ENCODE measurements at places on chromosomes 7 and 10.

GRCh38 chr10:33326933-33327332, 7.5 kb downstream of the NRP1 start:
- no peak for DNase-seq

- no peak for DNase-seq
Observed at GRCh38 chr7:133886797-133887196, 240.3 kb upstream of the LRGUK start.

DNA sequence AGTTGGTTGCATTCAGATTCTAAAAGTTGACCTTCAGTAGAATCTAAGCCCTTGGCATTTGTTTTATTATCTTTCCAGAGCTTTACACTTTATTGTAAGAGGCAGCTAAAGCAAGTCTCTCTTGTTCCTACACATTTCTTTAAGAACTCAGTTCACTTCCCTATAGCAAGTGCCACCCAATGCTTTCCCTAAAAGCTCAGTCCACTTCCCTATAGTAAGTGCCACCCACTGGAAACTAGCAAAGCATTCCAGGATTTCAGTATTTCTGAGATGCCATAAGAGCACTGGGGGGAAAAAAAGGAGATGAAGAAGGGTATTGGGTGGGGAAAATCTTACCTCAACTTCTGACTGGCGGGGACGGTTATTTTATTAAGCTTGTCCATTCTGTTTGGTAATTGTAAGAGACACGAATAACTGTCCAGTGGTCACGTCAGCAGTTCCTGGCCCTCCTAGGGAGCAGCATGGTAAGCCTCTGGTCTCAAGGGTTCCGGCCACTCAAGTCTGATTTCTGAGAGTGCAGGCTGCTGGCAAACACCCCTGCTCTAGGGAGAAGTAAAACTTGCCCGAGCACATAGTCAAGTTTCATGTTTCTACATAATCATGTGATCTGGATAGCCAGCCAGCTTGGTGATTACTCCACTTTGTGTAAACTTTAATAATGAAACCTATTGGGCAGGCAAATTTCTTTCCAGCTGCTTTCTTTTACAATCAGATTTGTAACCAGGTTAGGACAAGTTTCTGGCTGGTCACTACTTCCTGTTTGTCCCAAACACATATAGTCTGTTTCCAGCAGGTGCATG, at the start of gene BLNK:
TSS of gene BLNK (minus strand) at position 554 of the 800 bp plus-strand sequence. CDS start at position 383, 171 bp downstream.
- no peak for DNase-seq

GRCh38 chr7:123594813-123595241, 6.8 kb upstream of the ASB15 start:
- no peak for DNase-seq

- DNase-seq: no peak
Observed at GRCh38 chr7:30038196-30038980, 10.2 kb downstream of the PLEKHA8 start.

DNA sequence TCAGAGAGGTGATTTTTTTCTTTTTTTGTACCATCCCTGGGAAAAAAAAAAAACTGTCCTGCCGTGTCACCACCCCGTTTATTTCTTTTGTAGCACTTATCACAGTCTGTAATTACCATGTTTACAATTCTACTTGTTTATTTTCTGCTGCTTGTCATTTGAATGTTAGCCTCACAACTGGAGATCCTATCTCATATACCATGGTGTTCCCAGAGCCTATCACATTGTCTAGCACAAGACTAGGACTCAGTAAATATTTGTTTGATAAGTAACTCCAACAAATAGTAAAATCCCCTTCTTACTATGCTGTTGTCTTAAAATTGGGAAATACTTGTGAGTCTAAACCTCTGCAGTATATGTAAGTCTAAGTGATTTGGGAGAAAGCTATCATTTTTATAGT, 36.0 kb downstream of the MKLN1 start:
- DNase-seq: no peak

- DNase-seq: no peak
Observed at GRCh38 chr7:72317341-72317740, 94.8 kb downstream of the CALN1 start.

- no peak for DNase-seq
Observed at GRCh38 chr7:131443496-131443895, 112.9 kb downstream of the PODXL start.

DNA sequence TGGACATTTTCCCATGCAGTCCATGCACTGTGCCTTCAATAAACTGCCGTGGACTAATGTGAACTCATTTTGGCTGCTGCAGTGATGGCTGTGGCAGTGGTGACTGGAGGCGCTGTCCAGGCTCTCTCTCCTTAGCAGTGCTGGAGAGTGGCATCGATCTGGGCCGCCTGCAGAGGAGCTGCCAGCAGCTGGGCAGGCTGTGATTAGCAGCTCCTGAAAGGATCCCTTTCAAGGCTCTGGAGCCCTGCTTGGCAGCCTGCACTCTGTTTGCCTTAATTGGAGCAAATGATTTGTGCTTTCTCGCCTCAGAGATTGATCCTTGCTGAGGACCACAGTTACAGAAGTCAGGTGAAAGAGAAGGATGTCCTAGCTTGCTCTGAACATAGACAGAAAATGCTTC, 130.1 kb upstream of the VWC2 start:
- no peak for DNase-seq

DNA sequence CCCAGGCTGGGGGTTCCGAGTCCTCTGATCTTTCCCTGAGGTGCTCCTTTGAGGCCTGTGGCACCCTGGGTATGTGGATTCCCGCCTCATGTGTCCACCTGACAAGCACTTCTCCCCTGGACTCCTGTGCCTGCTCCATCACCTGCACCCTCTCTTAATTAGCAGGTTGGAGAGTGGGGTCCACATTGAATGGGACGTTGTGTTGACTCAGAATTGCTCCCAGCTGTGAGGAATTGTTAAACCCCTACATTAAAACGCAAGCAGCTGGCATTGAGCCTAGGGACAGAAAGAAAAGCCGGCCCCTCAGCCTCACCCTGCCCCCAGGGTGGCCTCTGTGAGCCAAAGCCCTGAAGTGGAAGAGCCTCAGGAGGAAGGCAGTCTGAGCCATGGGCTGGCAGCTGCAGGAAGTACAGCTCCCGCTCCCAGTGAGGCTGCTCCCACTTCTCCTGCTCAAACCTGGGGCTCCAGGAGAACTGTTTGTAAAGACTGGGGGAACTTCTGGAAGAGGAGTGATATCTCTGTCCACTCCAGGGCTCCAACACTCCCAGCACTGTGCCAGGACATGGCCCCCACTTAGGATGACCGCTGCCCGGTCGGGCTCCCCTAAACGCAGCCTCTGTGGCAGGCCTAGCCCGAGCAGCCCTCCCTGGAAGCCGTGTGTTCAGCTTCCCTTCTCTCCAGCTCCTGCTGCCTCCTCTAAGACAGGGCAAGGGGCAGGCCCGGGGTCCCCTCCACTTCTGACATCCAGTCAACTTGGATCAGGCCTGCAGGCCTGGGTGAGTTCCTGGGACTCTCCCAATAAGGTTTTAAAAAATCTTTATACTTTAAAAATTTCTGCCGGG, 1.8 kb upstream of the OPN4 start:
- no peak for DNase-seq

DNA sequence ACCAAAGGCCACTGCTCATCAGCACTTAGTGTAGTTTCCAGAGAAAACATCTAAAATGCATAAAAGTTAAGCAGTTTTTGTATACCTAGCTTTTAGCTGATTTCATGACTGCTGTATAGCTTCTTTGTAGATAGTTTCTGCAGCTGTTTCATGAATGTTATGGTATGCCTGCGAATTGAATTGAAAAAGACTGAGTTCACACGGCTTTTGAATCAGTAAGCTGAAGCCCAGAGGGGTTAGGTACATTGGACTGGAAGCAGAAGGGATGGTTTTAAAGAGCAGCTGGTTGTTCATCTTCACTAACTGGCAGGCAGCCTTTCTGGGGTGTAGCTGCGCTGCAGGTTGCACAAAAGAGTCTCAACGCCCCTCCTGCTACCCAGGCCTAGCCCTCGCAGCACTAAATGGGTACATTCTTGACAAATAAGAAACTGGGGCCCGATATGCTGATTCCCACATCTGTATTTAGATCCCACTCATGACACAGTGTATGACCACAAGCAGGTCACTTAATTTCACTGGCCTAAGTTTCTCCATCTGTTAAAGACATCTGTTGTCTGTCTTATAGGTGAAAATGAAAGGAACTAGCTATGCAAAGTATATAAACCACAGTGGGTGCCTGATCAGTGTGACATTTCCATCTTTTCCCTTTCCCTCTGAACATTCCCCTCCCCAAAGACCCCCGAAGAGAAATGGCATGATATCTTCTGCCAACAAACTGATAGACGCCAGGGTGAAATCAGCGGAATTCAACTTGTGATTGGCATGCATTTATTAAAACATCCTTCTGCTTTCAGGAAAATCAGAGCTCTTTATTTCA, 85.9 kb upstream of the AGBL3 start:
- no peak for DNase-seq

- DNase-seq: no peak
Observed at GRCh38 chr10:96419351-96419750, 60.5 kb upstream of the OPALIN start.

DNA sequence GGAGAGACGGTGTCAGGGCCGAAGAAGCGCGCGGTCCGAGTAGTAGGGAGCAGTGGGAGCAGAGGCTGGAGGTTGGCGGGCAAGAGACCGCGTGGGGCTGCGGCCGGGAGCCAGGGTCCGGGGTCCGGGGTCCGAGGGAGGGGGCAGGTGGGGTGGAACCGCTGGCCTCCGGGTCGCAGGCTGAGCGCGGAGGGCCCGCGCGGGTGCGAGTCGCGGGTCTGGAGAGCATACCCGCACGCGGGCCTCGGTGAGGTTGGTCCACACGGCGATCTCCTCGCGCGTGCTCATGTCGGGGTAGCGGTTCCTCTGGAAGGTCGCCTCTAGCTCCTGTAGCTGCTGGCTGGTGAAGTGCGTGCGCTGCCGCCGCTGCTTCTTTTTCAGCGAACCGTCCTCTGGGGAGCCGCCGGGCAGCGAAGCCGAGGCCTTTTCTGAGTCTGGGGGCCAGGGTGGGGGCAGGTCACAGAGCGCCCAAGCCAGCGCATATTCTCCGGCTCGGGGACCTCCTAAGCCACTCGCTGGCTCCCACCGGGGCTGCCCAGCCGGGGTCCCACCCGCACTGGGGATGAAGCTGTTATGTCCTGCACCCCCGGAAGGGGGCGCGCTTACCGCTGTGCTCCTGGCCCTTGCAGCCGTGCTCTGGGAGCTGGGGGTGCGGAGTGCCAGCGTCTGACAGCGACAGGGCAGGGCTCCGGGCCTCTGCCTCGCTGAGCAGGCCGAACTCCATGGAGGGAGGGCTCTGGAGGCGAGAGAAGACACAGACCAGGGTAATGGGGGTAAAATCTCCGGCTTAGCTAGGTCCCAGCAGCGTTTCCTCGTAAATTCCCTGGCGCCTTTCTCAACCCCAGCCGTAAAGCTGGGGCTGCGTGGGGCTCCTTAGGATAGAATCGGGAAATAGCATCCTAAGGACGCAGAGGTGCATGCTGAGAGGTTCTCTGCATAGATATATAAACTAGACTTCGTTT, 5.5 kb downstream of the ELOVL3 start:
- DNase-seq: no peak

DNA sequence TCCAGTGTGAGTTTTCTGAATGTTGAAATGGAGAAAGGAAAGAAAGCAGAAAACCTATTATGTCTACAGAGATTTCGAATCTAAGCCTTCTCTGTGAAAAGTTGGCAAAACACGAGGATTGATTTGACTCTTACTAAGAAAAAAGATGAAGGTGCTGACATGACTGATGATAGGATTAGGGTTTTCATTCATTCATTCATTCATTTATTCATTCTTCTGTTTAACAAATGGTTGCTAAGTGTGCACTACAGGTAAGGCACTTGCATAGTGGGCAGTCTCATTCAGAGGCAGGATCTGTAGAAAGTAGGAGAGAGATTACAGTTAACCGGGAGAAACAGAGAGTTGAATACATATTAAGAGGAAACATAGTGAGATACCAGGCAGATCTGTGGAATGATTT, 137.1 kb downstream of the ZNF365 start:
- no peak for DNase-seq

DNA sequence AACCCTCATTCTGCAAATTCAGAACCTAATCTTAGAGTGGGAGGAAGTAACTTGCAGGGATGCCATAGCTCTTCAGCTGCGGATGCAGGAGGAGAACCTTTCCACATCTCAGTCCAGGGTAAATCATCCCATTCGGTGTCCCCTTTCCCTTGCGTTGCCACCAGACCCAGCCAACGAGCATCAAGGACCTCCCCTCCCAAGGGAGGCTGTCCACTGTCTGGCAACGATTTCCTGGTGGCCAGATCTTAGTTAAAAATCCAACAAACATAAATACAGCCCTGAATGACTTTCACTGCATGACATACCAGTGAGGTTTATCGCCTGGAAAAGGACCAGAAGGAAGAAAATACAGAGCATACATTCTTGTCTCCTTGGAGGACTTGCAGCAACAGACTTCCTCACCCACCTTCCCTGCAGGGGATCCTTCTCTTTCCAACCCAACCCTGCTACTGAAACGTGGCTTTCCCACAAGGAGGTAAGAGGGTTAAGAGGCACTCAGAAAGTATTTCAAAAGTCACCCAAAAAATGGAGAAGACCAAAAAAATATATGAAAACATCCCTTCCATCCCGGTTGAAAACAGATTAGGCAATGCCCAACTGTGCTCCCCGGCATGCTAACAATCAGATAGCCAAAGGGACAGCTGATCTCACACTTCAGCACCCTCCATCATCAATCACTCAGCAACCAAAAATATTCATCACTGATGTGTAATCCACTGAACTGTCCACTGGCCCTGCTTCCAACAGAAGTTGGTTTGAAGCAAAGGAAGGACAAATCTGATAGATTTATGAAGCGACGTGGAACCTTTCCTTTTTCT, 206.6 kb downstream of the TNS3 start:
- peak; percentile 76 for DNase-seq

DNA sequence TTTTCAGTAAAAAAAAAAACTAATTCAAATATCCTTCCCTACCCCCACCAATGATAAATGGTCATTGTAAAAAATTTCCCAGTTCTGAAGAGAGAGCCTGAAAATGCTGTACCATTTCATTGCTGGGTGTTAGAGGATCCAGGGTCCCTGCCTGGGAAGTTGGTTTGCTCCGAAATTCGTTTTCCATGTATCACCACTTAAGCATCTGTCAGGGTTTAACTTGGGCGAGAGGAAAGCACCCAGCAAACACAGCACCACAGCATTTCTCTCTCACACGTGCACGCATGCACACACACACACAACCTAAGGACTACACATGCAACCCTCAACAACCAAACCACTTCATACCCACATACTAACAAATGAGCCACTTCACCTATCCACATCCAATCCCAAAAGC, 42.1 kb upstream of the EMX2 start:
- no peak for DNase-seq

GRCh38 chr7:81534996-81535395, 234.9 kb downstream of the HGF start:
- DNase-seq: peak; percentile 20

GRCh38 chr10:119103241-119103902, 541 bp upstream of the DENND10 start:
- no peak for DNase-seq

- DNase-seq: no peak
Observed at GRCh38 chr10:116827214-116827671, 22.1 kb upstream of the ENO4 start.
